ENCODE measurements at places on chromosomes 6 and 20.

- no peaks in the 10 kb centered on the region for H3K36me3 ChIP-seq
- no peak overlapping the region for H3K4me3 ChIP-seq
Observed at GRCh38 chr6:125201961-125202729, 48.6 kb downstream of the TPD52L1 start.

- no peak overlapping the region for H3K27ac ChIP-seq
- no peaks in the 10 kb centered on the region for H3K27me3 ChIP-seq
- no peaks in the 10 kb centered on the region for H3K36me3 ChIP-seq
- peaks cover 21% of the 10 kb centered on the region for H3K4me1 ChIP-seq
- DNase-seq, result no peak
- H3K4me3 ChIP-seq, result no peak overlapping the region
Observed at GRCh38 chr6:107625264-107625663, 135.3 kb downstream of the SOBP start.

- no peak for DNase-seq
- H3K27ac ChIP-seq, result no peak overlapping the region
- no peaks in the 10 kb centered on the region for H3K36me3 ChIP-seq
- no peaks in the 10 kb centered on the region for H3K27me3 ChIP-seq
- no peak overlapping the region for H3K4me3 ChIP-seq
Observed at GRCh38 chr6:143522039-143522600, 10.6 kb upstream of the FUCA2 start.

GRCh38 chr6:95784019-95784418 is 206.7 kb downstream of the MANEA start:
- no peaks in the 10 kb centered on the region for H3K27me3 ChIP-seq
- DNase-seq, result no peak
- H3K27ac ChIP-seq, result no peak overlapping the region

- no peaks in the 10 kb centered on the region for H3K27me3 ChIP-seq
- H3K36me3 ChIP-seq, result no peaks in the 10 kb centered on the region
- no peak overlapping the region for H3K27ac ChIP-seq
Observed at GRCh38 chr6:142700032-142700431, 244.9 kb downstream of the HIVEP2 start.

GRCh38 chr6:31805939-31806469 is 762 bp downstream of the LSM2 start:
- no peaks in the 10 kb centered on the region for H3K27me3 ChIP-seq
- H3K4me3 ChIP-seq, result peak overlapping the region; percentile 78
- DNase-seq, result no peak
- H3K4me1 ChIP-seq, result no peaks in the 10 kb centered on the region

GRCh38 chr20:6007529-6008103 is 46.2 kb downstream of the LRRN4 start:
- H3K4me3 ChIP-seq, result peak overlapping the region; percentile 81
- H3K27me3 ChIP-seq, result no peaks in the 10 kb centered on the region
- H3K36me3 ChIP-seq, result 0 out of 2 replicates have a peak, but pooled peaks cover 7% of the 10 kb centered on the region
- DNase-seq, result no peak

- H3K36me3 ChIP-seq, result no peaks in the 10 kb centered on the region
- H3K4me3 ChIP-seq, result no peak overlapping the region
- H3K4me1 ChIP-seq, result no peaks in the 10 kb centered on the region
- no peaks in the 10 kb centered on the region for H3K27me3 ChIP-seq
Observed at GRCh38 chr6:138821519-138821918, 25.6 kb downstream of the ECT2L start.
